Inflammatory macrophage treated with lipopolysaccharide for 4 hours (primary cell): ENCODE measurements at places on chromosomes 7 and 10.

DNA sequence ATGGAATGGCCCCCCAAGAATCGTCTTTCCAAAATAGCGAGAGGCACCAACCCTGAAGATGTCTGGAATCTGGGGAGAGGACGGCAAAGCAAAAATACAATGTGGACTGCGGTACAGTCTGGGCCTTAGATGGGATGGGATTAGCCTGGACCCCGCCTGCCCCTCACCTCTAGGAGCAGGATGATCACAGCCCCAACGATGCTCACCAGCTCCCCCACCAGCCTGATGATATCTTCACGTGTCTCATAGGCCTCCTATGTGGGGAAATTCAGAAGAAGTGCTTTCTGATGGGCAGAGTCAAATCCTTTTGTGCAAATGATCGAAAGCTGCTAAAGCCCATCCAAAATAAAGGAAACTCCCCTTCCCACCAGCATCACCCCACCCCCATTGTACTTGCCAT is 18.2 kb downstream of the TRPV5 start:
- no peak for DNase-seq

- no peak for DNase-seq
Observed at GRCh38 chr10:19097151-19097550, 48.5 kb downstream of the MALRD1 start.

GRCh38 chr10:7609556-7609955 is 57.2 kb downstream of the ITIH5 start:
- no peak for DNase-seq

DNA sequence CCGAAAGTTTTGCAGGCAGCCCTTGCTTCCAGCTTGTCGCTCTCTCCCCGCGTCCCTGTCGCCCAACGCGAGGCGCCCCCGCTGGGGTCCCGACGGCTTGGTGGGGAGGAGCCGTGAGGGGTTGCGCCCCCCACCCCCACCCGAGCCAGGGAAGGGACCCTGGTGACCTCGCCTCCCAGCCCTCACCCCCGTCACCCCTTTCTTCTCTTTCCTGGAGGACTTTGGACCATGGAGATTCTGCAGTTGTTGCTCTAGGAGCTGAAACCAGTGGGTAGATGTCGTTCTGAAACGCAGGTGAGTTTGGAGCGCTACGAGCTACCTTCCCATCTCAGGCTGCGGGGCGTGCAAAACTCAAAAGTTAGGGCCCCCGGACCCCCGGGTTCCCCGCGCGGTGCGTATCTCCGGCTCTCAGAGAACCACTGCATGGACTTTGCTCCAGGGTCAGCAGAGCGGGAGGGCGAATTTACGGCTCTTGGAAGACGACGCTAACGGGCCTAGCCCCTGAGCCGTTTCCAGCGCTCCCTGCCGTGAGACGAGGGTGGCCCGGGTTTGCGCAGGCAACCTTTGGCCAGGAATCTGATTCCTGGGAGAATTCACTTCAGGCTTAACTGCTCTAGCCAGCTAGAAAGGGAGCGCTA is 684 bp upstream of the ATXN7L1 start:
- no peak for DNase-seq

DNA sequence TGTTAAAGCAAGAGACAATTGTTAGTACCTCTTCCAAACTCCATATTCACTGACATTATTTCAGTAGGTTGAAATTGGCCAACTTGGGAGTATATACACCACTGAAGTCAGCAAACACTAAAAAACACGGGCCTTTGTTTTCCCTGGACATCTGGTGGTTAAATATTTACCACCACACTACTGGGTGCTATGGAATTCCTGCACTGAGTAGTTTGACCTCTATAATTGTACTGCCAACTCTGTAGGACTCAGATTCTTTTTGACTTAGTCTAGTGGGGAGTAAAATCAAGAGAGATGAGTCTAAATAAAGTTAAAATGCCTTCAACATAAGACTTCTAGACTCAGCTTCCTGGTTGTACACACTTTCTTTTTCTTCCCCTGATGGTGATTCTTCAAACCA is 41.3 kb upstream of the TES start:
- DNase-seq: no peak

GRCh38 chr10:6279540-6280267 is 77.0 kb downstream of the PFKFB3 start:
- no peak for DNase-seq

DNA sequence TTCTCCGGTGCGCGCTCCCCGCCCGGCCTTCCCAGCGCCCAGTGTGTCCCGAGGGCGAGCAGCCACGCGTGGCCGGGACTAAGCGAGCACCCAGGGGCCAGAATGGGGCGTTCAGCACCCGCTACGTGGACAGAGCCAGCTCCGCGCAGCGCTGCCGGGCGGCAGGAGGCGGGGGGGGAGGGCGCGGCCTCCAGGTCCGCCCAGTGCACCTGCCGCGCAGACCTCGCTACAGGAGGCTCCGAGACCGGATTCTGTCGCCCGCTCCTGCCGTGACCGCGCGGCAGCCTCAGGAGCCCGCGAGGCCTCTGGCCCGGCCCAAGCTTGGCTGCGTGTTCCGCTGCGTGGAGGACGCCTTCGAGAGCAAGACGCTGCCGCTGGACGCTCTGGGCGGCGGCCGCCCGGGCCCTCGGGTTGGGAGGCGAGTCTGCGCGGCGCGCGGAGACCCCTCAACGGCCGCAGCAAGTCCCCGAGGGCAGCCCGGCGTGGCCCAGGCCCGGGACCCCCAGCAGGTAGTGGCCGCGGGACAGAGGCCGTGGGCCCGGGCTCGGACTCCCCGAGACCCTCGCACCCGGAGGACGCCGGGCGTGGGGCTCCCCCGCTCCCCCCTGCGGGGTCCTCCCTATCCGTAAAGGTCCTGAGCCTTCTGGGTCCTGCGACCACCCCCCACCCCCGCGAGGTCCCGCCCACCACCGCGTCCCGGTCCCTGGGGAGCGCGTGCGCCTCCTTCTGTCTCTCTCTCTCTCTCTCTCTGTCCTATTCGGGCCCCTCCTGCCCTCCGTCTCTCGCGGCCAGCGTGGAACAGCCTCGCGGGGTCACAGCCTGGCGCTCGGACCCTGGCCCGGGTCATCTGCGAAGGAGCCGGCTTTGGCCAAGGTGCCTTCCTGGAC is 904 bp upstream of the DPYSL4 start:
- DNase-seq: peak; percentile 7

- DNase-seq: no peak
Observed at GRCh38 chr10:77546042-77546441, 91.6 kb downstream of the KCNMA1 start.

DNA sequence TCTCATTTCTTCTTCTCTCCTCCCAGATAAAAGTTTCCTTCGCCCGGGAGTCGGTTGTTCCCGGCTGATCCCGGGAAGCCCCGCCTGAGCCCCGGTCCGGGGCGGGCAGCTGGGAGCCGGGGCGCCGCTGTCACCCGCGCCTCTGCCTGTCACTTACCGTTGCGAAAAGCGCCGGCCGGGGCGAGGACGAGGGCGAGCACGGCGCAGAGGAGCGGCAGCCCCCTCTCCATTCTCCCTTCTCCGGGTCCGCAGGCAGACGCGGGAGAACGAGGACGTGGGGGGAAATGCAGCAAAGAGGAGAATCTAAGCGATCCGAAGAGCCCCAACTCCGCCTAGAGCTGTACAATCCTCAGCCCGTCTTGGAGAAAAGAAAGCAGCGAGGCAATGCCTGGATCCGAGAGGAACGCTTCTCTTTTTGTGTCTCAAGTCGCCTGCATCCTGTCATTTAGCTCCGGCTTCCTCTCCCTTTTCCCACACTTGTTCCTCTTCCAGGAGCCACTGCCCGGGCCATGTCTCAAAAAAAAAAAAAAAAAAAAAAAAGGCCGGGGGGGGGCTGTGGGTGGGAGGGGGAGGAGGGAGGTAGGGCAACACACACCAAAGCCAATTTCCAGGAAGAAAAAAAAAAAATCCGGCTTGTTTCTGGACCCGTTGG is at the start of gene NRP1:
NRP1 (minus strand) TSS at position 515 of the 652 bp plus-strand sequence; CDS start at position 230, 285 bp downstream.
- DNase-seq: peak; percentile 82
